ENCODE measurements at places on chromosomes 16 and 17.
A peak's percentile ranks its signal among the peaks of the same experiment; 100 is the strongest.

- H3K27me3 ChIP-seq: no peaks in the 10 kb centered on the region
- peak within 1 kb of the TSS; percentile 97 for H3K27ac ChIP-seq
- no peaks in the 10 kb centered on the region for H3K36me3 ChIP-seq
- H3K4me3 ChIP-seq: peak within 1 kb of the TSS; percentile 92
- no peak for DNase-seq
These were observed at the start of gene MLKL for GRCh38 chr16:74700438-74701225. Gene MLKL, minus strand, starts transcription at chr16:74700862. Its CDS starts 5,105 bp downstream, at chr16:74695757.

DNA sequence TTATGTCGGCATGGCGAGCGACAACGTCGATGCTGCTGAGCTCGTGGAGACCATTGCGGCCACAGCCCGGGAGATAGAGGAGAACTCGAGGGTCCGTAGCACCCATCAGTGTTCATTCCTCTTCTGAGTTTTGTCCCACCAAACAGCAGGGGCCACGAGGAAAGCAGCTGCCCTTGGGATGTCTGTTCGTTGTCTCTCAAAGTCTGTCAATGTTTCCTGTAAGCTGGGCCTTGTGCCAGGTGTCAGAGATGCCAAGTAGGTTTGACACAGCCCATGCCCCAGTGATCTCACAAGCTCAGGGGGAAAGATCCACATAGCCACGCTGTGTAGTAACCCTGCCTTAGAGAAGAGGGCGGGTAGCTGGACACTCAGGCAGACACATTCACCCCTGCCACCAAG is 22.6 kb downstream of the NTAN1 start:
- DNase-seq: no peak
- H3K4me1 ChIP-seq: peaks cover 17% of the 10 kb centered on the region
- no peaks in the 10 kb centered on the region for H3K27me3 ChIP-seq
- peaks cover 99% of the 10 kb centered on the region for H3K36me3 ChIP-seq

- no peak overlapping the region for H3K4me3 ChIP-seq
- peaks cover 11% of the 10 kb centered on the region for H3K4me1 ChIP-seq
- peaks cover 5% of the 10 kb centered on the region for H3K27me3 ChIP-seq
- no peaks in the 10 kb centered on the region for H3K36me3 ChIP-seq
These were observed 30.7 kb upstream of the GSE1 start for GRCh38 chr16:85582229-85582991.

DNA sequence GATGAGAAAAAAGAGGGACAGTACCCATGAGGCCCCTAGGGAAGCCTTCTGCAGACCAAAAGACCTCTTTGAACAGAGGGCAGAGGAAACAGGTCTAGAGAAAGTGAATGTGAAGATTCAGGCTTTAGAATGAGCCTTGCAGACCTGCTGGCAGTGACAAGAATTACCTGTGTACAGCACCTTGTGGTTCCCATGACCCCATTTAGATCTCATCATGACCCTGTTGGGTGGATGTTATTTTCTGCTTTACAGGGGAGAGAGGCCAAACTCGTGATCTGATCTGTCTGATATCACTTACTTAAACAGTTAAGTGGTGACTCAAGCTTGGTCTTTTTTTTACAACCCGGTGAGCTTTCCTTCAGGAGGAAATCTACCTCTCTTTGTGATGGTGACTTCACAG is 81.9 kb downstream of the UTP18 start:
- H3K4me3 ChIP-seq: no peak overlapping the region
- H3K27ac ChIP-seq: no peak overlapping the region

DNA sequence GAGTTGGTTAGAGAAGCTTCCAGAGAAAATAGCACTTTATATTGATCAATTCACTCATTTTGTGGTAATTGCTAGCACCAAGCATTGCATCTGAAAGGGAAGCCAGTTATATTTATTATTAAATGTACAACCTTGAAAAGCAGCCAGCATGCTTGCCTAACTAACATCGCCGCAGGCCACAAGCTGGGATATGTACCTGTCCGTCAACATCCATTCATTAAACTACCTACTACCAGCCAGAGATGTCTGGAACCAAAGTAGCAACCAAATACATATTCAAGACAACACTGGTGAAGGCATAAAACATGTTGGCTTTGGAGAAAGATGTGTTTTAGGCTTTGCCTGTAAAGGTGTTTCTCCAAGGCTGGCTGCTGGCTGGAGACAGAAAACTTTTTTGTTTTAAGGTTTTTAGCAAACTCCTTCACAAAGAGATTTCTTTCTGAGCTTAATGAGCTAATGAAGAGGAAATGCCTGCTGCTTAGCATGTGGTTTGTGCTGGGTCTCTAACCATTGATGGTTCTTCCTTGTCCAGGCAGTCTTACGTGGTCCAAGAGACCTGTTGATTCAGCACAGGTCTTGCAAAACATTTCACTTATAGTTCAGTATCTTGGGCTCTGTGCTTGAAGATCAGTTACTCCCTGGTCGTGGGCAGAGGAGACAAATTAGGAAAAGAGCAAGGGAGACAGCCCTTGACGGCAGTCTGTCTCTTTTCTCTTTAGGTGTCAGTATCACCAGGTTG is 3.1 kb downstream of the ITPRIPL2 start:
- H3K27ac ChIP-seq: peak overlapping the region; percentile 65
- DNase-seq: no peak
- H3K4me1 ChIP-seq: peaks cover 67% of the 10 kb centered on the region
- peaks cover 14% of the 10 kb centered on the region for H3K36me3 ChIP-seq

Data from esophagus squamous epithelium (tissue), 5 donors.